ENCODE measurements at places on chromosomes 5 and 9.
A peak's percentile ranks its signal among the peaks of the same experiment; 100 is the strongest.

DNA sequence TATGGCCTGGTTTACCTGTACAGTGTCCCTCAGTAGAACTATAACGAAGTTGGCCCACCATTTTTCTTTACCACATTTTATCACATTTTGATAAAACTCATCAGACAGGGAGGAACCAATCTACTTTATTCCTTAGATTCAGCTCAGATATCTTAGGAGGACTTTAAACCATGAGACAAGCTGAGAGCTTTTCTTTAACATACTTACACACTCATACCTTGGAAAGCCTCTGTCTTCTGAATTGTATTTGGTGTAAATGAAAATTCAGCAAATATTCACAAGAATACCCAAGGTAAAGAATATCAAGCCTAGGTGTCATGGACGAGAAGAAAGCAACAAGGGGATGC, 313.2 kb downstream of the ENC1 start:
- no peak for DNase-seq

DNA sequence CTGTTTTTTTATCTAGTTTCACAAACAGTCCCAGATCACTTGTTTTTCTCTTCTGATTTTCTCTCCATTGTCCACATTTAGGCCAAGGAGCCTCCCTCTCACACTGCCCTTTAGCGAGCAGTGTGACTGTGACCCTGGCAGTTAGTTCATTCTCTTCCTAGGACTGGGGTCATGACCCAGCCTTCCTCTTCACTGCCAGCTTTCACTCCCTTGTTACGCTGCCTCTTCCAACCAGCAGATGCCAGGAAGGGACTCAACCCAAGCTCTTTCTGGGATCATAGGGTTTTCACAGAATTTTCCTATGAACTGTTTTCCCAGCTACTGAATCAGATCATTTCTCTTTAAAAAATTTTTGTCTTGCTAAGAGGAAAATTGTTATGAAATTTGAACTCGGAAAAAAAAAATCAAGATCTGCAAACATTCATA, 70.9 kb downstream of the LMNB1 start:
- DNase-seq: peak; percentile 57

- no peak for DNase-seq
Measured at GRCh38 chr5:123598028-123598689, 86.2 kb downstream of the CSNK1G3 start.

- peak; percentile 37 for DNase-seq
Measured at GRCh38 chr5:76805821-76806505, 12.9 kb upstream of the F2RL1 start.

DNA sequence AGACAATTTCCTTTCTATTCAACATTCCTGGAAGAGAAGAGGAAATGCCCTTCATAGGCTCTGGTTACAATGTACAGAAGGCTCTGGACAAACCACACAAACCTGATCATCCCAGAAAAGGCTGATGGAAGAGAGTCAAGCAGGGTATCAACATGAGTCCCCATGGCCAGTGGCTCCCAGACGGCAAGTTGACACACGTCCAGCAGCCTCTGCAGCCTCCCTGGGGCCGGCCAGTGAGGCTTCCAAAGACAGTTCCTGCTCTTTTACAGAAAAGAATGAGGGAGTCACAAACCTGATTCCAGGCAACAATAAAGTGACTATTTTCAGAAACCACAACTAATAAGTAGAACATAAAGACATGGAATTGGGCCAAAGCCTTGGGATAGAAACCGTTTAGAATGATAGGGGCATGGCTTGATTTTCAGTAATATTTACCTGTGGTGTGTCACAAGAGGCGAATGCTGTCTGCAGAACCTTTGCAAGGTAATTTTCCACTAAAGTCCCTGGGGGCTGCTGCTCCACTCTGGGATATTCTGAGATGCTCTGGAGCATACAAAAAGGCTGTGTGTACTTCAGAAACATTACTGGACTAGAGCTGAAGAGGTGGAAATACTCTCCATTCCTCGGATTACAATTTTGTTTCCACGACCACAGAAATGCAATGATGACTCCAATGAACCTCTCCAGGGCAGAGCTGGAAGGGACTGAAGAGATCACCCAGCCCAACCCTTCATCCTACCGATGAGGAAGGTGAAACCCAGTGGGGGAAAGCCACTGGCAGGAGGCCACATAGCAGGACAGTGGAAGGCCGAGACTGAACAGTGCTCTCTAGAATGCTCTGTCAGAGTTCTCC, 10.4 kb downstream of the MED27 start:
- DNase-seq: no peak

GRCh38 chr5:82785456-82785855, 291.7 kb downstream of the TMEM167A start:
- DNase-seq: no peak

DNA sequence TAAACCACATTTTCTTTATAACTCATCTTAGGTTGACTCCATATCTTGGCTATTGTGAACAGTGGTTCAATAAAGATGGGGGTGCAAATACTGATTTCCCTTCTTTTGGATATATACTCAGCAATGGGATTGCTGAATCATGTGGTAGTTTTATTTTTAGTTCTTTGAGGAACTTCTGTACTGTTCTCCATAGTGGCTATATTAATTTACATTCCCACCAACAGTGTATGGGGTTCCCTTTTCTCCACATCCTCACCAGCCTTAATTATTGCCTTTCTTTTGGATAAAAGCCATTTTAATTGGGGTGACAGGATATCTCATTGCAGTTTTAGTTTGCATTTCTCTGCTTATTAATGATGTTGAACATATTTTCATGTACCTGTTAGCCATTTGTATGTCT, 107.7 kb upstream of the EQTN start:
- DNase-seq: no peak

- DNase-seq: peak; percentile 44
Measured at GRCh38 chr9:14085810-14086209, 228.1 kb downstream of the NFIB start.

DNA sequence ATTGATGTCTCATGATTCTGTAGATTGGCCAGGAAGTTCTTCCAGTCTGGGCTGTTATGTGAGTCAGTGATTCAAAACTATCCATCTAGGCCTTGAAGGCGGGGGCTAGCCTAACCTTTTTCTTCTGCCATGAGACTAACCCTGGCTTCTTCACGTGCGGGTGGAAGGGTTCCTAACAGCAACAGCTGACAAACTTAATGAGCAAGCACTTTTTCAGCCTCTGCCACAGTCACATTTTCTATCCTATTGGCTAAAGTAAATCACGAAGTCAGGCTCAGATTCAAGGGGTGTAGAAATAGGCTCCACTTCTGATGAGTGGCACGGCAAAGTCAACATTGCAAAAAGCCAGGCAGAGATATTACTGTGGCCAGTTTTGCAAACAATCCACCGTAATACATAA, 68.4 kb downstream of the STK32A start:
- no peak for DNase-seq

All from eye (tissue), 1 donor.